Activated CD8-positive, alpha-beta memory T cell treated with anti-CD3 and anti-CD28 coated beads, Interleukin-2, amount 50 U/mL, for 4 hours (primary cell): ENCODE measurements at places on chromosomes 2 and 18.

GRCh38 chr2:28600181-28600580 is 104.3 kb downstream of the PLB1 start:
- no peak for DNase-seq

DNA sequence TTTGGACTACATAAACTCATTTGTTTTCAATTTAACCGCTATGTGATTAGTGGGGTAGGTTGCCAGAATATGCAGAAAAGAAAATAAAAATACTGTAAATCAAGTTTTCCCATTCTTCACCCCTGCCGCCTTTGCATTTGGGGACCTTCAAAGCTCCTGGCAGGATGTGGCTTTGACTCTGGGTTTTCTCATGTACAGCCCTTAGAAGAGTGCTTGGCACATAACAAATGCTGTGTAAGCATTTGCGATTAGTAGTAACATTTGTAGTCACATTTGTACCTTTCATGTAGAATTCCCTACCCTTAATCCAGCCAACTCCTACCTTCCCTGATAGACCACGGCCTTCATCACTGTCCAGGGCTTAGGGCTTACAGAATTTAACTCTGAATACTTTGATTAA is 262.6 kb downstream of the MREG start:
- DNase-seq: no peak

DNA sequence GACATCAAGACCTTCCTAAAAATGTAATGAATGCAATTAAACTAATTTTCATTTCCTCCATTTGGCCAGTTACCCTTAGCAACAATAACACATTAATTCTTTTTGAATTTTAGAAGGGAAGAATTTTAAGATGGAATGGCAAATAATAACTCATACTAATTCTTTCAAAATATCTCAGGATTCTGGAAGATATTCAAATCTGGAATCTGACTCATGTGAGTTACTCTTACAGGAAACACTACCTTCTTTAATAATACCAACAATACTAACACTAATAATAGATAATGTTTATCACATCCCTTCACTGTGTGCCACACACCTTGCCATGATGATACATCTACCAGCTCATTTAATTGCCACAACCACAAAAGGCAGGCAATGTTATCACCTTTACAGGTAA is 46.4 kb downstream of the ZNF521 start:
- no peak for DNase-seq

DNA sequence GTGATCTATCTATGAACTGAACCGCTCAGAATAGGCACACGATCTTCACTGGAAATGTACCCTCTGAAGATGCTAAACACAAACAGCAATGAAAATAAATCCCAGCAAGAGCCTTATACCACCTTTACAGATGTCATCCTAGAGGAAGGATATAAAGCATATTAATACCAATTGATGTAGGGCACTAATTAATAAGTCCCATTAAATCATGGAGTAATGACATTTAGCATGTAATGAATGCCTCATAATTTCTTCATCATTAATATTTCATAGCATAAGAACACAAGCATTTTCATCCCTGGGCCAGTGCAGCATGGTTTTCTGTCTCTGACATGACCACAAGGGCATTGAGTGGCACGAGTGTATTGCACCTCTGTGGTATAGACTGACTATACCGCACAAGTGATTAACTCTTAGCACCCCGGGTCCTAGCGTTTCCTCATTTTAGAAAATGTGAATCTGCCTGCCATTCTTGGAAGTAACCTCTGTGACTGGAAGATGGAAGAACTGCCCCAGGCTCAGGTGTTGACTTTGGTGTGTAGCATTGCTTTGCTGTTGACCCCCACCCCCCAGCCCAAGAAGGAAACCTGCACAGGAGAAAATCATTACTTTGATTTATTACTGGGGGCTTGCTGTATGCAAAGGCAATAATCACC is 1.4 kb upstream of the TMEM178A start:
- DNase-seq: no peak

GRCh38 chr2:67341012-67341318 is 56.2 kb upstream of the ETAA1 start:
- no peak for DNase-seq

GRCh38 chr2:130378898-130379214 is 23.0 kb downstream of the PTPN18 start:
- no peak for DNase-seq

GRCh38 chr2:85577386-85578242 is at the start of gene VAMP8:
VAMP8 (plus strand) TSS chr2:85577586; CDS start chr2:85577647, 61 bp downstream.
- peak; percentile 62 for DNase-seq

- DNase-seq: no peak
Measured at GRCh38 chr2:215435280-215435869, 493 bp downstream of the FN1 start.

GRCh38 chr2:63735931-63736330 is 105.8 kb upstream of the UGP2 start:
- DNase-seq: no peak

DNA sequence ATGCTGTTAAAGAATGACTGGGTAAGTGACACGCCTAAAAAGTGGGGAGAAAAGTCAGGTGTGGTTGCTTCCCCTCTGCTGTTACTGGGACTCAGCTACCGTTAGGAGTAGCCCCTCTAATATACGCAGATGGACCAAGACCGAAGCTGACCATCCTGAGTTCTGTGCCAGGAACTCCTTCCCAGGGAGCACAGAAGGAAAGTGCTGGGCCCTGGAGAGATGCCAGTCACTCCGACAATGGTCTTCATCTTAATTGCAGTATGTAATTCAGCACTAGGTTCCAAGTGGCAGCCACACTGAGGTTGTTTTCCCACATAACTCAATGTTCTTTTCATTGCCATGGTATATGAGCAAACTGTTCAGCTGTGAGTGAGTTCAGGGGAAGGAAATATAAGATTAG is 19.6 kb upstream of the TMEM200C start:
- DNase-seq: no peak
